ENCODE measurements at places on chromosomes 5 and 9. TPM values are rescaled to one million over a fixed set of nuclear protein-coding genes. Genes with fewer than 3 reads are reported as not detected.

- DNase-seq = no peak
Measured at GRCh38 chr5:172107571-172107970, 80.5 kb downstream of the STK10 start.

- no peak for DNase-seq
Measured at GRCh38 chr5:154410786-154411185, 35.0 kb upstream of the SAP30L start.

- DNase-seq = no peak
Measured at GRCh38 chr9:26313108-26313507, 579.5 kb downstream of the CAAP1 start.

- no peak for DNase-seq
Measured at GRCh38 chr9:114397219-114397847, 9.6 kb upstream of the AKNA start.

- no peak for DNase-seq
Measured at GRCh38 chr9:135655317-135655716, 7.8 kb upstream of the LCN9 start.

- no peak for DNase-seq
Measured at GRCh38 chr9:89497257-89497963, 503 bp downstream of the SEMA4D start.

- no peak for DNase-seq
Measured at GRCh38 chr9:93525476-93525875, 50.9 kb upstream of the PHF2 start.

DNA sequence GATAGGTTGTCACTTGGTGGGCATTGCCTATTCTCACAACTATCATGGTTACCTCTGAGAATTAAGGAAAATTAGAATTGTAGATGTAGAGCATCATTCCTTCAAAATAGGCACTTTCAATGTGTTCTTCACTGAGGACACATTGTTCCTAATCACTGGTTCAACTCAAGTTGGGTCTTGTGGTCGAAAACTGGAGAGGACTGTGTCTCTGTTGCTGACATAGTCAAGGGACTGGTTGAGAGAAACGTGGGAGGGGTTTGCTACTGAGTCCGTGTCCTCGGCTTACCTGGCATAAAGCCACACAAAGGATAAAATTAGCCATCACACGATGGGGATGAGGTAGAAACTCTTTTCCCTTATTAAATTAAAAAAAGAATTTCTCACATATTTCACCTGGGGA lies 205.9 kb upstream of the CD180 start:
- DNase-seq = no peak

DNA sequence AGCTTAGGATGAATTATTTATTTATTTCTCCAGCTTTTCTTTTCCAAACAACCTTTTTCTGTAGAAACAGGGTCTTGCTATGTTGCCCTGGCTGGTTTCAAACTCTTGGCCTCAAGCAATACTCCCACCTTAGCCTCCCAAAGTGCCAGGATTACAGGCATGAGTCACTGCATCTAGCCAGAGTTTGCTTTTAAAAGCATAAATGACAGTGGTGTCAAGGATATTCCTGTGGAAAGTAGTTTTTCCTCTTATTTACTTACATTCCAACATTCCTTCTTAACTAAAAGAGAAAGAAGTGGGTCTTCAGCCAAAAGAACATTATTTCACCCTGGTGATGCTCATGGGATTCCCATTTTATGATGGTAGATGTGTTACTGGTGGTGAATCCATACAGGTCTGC lies 62.4 kb downstream of the GRIA1 start:
- no peak for DNase-seq

DNA sequence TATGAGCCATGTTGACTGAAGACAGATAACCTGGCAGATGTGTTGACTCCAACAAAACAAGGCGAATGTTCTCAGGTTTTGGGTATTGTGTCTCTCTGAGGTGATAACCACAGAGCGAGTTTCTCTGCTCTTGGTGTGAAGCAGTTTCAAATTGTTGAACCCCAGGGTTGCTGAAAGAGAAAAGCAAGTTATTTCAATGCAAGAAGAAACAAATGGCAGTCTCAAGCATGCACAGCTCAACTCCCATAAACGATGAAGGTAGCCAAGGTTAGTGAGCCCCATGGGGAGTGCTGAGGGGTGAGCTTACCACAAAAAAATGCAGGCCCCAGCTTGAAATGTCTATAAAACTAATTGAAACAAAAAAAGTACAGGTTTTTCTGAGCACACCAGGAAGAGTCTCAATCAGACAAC lies 220.8 kb upstream of the DAPK1 start:
- DNase-seq = no peak

DNA sequence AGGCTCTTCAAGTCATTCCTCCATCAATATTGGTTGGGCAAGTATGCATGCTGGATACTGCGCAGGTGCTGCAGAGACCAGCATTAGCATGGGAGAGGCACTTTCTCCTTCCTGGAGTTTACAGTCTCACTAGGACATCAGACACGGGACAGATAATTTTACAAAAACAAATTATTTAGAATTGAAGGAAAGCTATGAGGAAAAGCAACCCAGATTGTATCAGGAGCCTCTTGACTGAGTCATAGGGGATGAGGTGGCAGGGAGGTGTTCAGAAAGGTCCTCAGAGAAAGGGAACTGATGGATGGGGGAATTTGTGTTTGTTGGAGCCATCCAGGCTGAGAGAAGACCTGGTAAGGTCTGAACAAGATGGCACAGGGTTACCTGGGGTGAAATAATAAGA lies 24.5 kb upstream of the RAB14 start:
- no peak for DNase-seq

DNA sequence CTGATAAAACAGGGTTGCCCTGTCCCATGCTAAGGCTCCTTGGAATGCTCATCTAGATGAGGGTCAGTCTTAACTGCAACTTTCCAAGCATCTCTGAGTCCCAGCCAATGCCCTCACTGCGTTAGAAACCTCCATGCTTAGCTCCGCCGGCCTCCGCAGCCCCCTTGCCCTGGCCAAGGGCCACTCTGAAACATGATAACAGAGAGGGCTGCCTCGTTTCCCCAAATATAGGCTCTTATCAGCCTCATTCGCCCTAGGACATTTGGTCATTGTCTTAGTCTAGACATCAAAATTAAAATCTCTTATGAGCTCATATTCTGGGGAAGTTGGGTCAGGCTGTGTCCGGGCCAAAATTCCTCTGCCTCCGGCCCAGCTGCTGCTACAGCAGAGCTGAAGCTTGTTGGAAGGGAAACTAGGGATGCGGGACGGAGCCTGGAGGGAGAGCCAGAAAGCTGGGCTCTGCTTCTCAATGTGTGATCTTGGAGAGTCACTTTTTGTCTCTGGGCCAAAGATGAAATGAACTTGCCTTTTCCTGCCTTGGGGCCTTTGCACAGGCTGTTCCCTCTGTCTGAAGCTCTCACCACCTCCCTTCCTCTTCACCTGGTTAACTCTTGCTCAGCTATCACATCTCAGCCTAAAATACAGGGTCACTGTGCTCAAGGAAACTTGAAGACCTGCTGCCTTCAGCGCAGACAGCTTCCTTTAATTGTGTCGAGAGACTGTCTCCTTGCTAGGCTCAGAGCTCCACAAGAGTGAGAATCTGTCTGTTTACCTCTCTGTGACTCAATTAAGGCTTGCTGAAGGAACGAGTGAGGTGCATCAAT lies 191.3 kb downstream of the RGS3 start:
- peak; percentile 84 for DNase-seq

- DNase-seq = no peak
Measured at GRCh38 chr9:16532681-16533450, 337.6 kb downstream of the BNC2 start.

- DNase-seq = no peak
Measured at GRCh38 chr5:158392753-158393152, 533.8 kb upstream of the CLINT1 start.

- no peak for DNase-seq
Measured at GRCh38 chr9:102986425-102986824, 8.7 kb upstream of the CYLC2 start.

GRCh38 chr9:28926306-28926705 lies 1353.0 kb upstream of the C9orf72 start:
- no peak for DNase-seq

Gene NTRK2
- total RNA-seq = 8.2 TPM

Gene PTGS1
- total RNA-seq = 4.0 TPM

Gene POLR1E
- 10.5 TPM for total RNA-seq

Gene PRUNE2
- 1.9 TPM for total RNA-seq

Gene SLC6A18
- total RNA-seq = not detected

Gene SLC25A2
- not detected for total RNA-seq
